ENCODE measurements at places on chromosomes 16 and 17.

- DNase-seq: no peak
These were observed 99.4 kb downstream of the OR1D5 start for GRCh38 chr17:2964028-2964356.

DNA sequence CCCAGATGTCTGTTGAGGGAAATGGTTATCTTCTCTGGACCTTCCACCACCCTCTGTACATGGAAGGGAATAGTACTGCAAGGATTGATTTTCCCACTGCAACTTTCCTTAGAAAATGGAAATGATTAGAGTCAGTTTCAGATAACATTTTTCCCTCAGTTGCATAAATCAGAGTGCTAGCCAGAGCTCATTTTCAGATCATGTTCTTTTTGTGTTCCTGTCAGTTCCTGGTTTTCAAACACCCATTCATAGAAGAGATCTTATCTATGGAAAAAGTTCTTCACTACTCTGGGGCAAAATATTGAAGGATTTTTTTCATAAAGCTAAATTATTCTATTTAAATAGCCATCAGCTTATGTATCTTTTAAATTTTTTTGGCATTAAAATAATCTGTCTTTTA lies 11.7 kb upstream of the COX10 start:
- no peak for DNase-seq

DNA sequence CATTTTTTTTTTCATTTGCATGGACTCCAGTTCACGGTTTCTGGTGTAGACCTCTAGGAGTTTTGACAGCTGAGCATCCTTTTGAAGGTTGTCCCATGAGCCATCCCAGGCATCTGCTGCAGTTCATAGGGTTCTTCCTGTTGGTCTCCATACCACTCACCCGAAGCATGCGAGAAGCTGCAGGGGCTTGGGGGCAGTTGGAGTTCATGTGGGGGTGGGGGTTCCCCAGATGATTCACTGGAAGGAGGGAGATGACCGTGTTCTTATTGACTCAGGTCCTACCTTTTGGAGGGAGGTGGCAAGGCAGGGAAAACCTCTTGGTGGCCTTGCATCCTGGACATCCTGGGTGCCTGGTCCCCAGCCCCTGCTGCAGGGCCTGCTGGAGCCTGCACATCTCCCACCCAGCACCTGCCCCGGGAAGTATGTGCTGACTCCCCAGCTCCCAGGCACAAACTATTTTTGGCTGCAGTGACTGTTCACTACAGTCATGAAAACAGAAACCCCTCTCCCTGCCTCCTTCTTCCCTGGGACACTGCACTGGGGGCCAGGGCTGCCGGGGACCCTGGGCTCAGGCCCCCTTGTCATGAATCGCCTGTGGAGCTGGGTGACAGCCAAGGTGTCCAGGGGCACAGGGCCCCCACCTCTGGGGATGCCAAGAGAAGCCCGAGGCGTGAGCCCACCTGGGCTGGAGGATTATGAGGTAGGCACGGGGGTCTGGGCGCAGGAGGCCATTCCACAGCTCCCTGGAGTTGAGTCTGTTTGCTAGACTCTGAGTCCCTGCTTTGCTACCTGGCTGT lies 64.9 kb upstream of the LGALS9 start:
- DNase-seq: no peak

GRCh38 chr16:9778849-9779248 lies 403.4 kb downstream of the GRIN2A start:
- no peak for DNase-seq

DNA sequence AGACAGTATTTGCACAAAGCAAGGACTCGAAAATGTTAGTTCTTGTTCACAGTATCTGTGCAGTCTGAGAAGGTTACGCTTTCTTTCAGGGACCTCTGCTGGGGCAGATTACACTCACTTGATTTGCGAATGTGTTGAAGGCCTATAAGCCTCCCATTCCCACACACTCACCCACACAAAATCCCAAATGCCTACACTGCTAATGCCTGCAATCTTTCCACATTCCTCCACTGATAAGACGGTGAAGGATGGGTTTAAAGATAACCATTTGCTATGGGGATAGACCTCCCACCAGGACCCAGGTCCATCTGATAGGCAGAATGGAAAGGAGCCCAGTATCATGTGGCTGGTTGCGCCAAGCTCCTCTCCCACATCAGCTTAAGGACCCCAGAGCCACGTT lies 394.9 kb upstream of the SALL1 start:
- DNase-seq: no peak

- DNase-seq: no peak
These were observed 9.1 kb downstream of the TFAP4 start for GRCh38 chr16:4263504-4264436.

Data from CD4-positive, alpha-beta T cell treated with Interleukin-17A for 4 hours (primary cell).